NCI-H1092 treated with DMSO at 0.1 percent for 48 hours (cell line): ENCODE measurements at places on chromosomes 7 and 10.

DNA sequence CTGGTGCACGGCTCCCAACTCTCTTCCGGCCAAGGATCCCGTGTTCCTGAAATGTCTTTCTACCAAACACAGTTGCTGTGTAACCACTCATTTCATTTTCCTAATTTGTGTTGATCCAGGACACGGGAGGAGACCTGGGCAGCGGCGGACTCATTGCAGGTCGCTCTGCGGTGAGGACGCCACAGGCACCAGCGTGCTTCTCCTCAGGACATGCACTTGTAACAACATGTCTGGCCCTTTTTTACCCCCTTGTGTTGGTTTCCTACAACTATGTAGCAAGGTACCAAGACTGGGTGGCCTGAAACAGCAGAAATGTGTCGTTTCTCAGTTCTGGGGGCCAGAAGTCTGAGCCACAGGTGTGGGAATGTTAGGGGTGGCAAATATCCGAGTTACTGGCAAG lies 18.2 kb downstream of the CALML5 start:
- no peak for DNase-seq

DNA sequence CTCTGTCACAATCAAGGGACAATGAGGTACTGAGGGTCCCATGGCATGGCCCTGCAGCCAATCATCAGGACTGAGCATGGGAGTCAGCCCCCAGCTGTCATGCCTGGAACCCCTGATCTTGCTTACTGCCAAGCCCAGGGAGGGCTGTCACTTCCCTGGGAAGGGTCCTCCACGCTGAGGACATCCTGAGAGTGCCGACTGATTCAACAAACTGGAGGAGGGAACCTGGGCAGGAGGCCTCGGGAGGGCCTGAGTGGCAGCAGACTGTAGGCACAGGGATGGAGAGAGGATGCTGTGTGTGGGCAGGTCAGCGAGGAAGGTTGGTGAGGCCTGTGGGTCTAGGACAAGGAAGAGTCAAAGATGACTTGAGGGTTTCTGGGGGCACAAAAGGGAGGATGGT lies 154.3 kb downstream of the ZNF248 start:
- DNase-seq, result no peak

- no peak for DNase-seq
These were observed 67.4 kb downstream of the ZNF438 start for GRCh38 chr10:30963992-30964930.

GRCh38 chr7:7641129-7641663 lies 644 bp downstream of the UMAD1 start:
- no peak for DNase-seq

DNA sequence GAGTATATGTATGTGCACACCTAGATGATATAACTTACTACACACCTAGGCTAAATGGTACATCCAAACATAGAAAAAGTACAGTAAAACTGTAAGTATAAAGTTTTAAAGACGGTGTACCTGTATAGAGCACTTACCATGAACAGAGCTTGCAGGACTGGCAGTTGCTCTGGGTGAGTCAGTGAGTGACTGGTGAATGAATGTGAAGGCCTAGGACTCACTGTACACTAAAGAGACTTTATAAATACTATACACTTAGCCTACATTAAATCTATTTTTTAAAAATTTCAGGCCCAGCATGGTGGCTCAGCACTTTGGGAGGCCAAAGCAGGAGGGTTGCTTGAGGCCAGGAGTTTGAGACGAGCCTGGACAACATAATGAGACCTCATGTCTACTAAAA lies 195.3 kb downstream of the FZD1 start:
- no peak for DNase-seq

DNA sequence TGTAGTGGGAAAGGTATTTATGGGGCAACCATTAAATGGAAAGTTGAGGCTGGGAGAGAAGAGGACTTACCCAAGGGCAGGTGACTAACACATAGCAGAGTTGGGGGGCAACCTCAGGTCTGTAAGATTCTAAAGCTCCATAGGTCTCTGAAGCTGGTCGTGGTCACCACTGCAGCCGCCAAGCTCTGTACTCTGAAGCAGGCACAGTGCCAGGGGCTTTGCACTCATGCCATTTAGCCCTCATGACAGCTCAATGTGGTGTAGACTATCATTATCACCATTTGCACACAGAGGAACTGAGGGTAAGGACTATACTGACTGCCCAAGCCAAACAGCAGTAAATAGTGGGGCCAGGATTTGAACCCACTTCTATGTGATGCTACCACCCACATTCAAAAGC lies 32.5 kb upstream of the TMEM273 start:
- no peak for DNase-seq

GRCh38 chr7:101465131-101465530 lies 102.5 kb downstream of the COL26A1 start:
- DNase-seq, result no peak

DNA sequence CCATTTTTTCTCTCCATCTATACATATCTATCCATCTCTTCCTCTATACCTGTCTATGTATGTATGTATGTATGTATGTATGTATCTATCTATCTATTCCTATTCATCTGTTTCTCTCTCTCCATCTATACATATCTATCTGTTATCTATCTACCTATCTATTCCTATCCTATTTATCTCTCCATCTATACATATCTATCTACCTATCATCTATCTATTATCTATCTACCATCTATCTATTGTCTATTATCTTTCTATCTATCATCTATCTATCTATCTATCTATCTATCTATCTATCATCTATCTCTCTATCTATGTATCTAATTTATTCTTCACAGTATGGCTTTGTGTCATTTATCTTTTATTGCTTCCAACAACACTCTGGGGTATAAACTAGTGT lies 1124.4 kb downstream of the TYW1 start:
- no peak for DNase-seq

GRCh38 chr10:113038183-113038582 lies 88.1 kb downstream of the TCF7L2 start:
- no peak for DNase-seq

DNA sequence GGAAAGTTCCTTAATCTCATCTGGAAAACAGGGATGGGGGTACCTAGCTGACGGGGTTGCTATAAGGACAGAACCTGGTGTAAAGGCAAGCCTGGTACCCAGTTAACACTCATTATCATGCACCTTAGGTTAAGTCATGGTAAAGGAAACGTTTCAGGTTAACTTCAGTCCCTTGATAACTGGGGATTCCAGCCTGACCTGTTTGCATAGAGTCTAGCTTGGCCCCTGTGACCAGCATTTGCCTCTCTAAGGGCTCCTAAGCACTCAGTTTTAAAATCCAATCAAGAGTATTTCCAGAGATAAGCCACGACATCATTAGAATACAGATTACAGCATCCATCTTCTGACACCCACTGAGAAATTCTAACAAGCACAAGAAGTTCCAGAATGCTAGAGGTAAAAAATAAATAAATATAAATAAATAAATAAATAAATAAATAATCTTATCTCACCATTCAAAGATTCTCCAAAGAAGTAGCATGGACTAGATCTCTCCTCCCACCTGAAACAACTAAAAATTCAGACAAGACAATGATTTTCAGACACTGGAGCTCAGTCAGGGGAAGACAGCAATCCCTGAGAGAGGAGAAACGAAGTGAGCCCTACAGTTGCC lies 184.6 kb downstream of the KCNMA1 start:
- no peak for DNase-seq

DNA sequence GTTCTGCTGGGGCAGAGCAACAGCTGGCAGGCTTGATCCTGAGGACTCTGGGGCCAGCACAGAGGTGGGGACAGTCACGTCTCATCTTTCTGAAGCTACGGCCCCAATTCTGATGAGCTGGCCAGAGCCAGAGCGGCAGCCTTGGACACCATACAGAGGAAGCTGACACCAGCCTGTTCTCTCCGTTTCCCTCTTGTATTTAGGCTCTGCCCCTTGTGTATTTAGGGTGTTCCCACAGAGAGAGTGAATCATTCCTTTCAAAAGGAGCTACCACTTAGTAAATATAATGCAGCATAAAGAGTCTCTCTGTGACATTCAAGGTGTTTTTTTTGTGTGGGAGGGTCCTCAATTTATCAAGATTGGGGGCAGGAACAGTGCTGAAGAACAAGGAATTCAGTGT lies 109.2 kb downstream of the ZNF248 start:
- no peak for DNase-seq

- DNase-seq, result no peak
These were observed 410.4 kb downstream of the RPS24 start for GRCh38 chr10:78443900-78444571.

DNA sequence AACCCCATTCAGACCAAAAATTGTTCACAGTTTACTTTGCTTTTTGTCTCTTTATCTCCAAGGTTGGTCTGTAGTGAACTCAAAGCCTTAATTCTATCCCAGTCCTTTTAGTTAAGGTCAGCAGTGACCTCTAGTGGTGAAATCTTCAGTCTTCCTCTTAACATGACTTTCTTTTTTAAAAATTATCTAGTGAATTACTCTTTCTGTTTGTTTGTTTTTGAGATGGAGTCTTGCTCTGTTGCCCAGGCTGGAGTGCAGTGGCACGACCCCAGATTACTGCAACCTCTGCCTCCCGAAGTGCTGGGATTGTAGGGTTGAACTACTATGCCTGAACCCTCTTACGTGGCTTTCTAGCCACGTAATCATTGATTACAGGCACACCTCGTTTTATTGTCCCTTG lies 25.0 kb downstream of the ZNF487 start:
- DNase-seq, result peak; percentile 65

DNA sequence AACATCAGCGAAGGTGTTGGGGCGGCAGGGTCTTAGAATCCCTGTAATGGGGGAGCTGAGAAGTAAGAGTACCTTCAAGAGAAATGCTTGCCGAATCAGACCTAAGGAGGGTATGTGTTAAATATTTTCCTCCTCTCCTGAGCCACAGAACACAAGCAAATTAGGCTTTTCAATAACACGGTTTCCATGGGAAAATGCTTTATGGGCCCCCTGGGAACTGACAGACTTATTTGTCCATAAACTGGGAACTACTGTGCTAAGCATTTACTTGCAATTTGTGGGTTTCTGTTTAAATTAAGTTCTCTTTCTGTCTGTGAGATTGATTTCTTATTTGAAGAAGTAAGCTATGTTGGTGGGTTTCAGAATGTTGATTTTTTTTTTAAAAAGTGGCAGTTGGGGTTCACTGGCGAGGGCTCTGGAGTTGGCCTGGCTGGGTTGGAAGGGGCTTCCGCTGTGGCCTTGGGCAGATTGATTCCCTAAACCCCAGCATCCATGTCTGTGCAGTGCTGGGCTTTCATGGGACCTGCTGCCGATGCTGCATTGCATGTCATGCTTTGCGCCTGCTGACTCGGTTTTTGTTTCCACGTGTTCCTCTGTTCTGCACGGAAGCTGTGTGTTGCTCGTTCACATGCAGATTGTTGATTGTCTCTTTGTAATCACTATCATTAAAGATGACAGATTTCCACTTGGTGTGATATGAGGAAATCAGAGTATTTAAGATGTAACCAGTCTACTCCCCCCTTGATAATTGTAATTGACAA lies 7.2 kb downstream of the RBM17 start:
- no peak for DNase-seq

DNA sequence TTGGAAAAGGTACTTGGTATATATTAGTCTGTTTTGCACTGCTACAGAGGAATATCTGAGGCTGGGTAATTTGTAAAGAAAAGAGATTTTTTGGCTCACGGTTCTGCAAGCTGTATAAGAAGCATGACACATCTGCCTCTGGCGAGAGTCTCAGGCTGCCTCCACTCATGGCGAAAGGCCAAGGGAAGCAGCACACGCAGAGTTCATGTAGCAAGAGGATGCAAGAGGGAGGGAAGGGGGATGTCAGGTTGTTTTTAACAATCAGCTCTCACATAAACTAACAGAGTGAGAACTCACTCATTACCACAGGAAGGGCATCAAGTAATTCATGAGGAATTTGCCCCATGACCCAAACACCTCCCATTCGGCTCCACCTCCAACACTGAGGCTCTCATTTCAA lies 484.8 kb upstream of the DPP6 start:
- no peak for DNase-seq

GRCh38 chr10:125455431-125455830 lies 227.5 kb downstream of the TEX36 start:
- no peak for DNase-seq

- DNase-seq, result no peak
These were observed 135.5 kb downstream of the LSMEM1 start for GRCh38 chr7:112616295-112616694.

GRCh38 chr7:28328146-28328545 lies 84.2 kb upstream of the CREB5 start:
- DNase-seq, result no peak
